ENCODE measurements at places on chromosomes 11 and 22.
A peak's percentile ranks its signal among the peaks of the same experiment; 100 is the strongest.

- no peak for DNase-seq
These were observed 32.1 kb upstream of the SLC5A12 start for GRCh38 chr11:26753723-26754504.

- DNase-seq: no peak
These were observed 29.6 kb upstream of the FIBIN start for GRCh38 chr11:26964339-26964738.

GRCh38 chr22:38549101-38549894, 20.7 kb downstream of the DMC1 start:
- DNase-seq: no peak

DNA sequence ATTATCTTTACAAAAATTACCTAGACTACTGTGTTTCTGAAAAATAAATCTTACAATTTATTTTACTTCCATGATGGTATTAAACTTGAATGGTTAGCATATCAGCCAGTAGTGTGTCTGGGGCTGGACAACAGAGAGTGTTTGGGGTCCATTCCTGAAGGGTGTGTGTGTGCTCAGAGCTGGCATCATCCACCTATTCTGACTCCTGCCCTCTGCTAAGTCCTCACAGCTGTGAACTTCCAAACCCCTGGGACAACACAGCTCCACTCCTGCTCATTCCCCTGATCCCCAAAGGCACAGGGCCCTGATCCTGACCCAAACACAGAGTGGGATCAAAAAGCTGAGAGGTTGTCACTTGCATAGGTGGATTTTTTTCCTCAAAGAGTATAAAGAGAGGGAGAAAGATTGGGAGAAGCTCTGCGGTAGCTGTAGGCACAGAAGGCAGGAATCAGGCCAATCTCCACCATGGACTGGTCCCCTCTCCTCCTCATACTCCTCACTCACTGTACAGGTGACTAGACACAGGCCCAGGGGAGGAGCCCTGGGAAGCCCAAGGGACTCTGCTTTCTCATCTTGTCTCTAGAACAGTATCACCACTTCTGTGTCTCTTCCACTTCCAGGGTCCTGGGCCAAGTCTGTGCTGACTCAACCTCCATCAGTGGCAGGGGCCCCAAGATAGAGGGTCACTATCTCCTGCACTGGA, 55.7 kb upstream of the TOP3B start:
- DNase-seq: no peak

GRCh38 chr11:26777372-26777808, 55.5 kb upstream of the SLC5A12 start:
- DNase-seq: no peak

DNA sequence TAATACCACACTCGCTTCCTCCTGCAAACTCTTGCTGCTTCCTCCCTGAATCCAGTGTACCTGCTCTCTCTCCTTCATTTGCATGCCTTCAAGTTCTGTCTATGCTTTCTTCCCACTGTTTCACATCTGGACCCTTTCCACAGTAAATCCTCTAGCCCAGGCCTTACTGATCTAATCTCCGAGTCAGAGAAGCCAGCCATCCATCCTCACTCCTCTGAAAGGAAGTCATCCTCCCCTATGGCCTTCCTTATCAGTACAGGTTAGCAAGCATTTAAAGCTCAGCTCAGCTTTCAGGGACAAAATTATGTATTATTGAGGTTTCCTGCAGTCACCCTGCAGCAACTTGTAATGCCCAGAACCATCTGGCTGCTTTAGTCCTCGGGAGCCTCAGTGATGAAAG, 116.1 kb downstream of the GALNT18 start:
- no peak for DNase-seq

DNA sequence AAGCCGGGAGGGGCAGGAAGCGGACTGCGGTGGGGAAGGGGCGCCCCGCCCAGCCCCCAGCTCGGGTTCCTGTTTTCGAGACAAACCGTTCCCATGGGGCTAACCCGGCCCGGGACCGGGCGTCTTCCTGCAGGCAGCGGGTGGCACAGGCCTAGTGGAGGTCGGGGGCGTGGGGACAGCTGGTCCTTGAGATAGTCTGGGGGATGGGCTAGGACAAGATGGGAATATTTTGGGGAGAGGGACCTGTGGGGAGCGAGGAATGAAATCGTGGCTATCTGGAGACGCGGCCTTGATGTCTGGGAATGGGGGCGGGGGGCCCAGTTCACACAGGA, 1.2 kb upstream of the RASGRP2 start:
- DNase-seq: no peak

DNA sequence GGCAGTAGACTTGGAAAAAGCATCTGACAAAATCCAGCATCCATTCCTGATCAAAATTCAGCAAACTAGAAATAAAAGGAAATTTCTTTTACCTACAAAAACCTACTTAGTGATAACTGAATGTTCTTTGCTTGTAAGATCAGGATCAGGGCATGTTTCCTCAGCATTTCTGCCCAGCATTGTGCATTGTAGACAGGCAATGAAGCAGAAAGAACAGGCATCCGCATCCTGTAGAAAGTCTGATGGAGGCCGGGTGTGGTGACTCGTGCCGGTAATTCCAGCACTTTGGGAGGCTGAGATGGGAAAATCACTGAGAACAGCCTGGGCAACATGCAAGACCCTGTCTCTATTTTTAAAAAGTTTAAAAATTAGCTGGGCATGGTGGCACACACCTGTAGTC, 32.5 kb upstream of the PANX2 start:
- no peak for DNase-seq

DNA sequence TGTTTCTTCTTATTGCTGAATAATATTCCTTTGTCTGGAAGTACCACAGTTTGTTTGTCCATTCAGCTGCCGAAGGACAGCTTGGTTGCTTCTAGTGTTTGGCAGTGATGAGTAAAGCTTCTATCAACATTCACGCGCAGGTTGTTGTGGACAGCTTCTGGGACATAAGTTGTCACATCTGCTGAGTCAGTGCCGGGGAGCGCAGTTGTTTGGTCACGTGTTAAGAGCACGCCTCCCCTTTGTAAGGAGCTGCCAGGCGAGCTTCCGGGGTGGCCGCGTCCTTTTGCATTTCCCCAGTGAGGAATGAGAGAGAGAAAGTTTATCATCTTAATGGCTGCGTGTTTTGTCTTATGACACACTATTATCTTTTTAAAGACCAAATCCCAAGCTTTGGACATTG, 30.3 kb downstream of the SAMM50 start:
- no peak for DNase-seq

DNA sequence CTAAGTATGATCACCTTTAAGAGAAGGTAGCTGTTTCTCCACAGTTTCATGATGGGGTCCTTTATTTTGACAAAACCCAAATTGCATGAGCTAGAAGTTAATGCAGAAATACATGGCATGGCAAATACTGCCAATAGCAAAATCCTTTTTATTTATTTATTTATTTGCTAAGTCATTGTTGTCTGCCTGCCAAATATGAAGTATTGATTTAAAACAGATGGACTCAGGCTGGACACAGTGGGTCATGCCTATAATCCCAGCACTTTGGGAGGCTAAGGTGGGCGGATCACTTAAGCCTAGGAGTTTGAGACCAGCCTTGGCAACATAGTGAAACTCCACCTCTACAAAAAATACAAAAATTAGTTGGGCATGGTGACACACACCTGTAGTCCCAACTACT, 52.4 kb downstream of the LARGE2 start:
- DNase-seq: no peak

DNA sequence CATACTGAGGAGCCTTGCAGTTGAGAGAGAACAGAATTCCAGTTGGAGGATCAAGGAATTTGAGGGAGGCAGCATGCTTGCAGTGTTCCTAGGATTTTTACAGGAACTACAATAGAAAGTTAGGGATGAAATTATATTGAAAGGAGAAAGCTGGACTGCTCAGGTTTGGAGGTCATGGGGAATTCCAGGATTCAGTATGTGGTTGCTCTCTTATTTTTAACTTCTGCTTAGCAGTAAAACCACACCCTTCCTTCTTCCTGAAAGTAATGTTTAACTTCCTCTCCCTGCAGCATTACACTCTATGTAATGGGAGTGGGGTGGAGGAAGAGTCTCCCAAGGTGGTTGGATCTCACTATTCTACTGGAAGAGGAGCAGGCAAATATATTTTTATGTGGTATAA, 31.3 kb downstream of the CTNND1 start:
- no peak for DNase-seq

DNA sequence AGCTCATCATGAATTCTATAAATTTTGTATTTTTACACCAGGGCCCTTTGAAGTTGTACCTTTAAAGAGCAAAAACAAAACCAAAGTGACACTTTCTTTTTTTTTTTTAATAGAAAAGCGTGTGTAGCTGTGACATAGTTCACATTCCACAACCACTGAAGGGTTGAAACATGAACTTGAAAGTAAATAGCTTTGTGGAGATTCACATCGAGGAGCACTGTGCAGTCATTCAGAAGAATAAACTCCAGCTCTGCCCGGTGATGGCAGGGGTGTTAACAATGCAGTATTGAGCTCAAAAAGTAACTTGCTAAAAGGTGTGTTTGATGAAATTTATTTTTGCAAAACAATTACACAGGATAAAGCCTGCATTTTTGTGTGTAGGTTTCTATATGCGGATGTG, 1166.2 kb downstream of the TBC1D22A start:
- DNase-seq: no peak

DNA sequence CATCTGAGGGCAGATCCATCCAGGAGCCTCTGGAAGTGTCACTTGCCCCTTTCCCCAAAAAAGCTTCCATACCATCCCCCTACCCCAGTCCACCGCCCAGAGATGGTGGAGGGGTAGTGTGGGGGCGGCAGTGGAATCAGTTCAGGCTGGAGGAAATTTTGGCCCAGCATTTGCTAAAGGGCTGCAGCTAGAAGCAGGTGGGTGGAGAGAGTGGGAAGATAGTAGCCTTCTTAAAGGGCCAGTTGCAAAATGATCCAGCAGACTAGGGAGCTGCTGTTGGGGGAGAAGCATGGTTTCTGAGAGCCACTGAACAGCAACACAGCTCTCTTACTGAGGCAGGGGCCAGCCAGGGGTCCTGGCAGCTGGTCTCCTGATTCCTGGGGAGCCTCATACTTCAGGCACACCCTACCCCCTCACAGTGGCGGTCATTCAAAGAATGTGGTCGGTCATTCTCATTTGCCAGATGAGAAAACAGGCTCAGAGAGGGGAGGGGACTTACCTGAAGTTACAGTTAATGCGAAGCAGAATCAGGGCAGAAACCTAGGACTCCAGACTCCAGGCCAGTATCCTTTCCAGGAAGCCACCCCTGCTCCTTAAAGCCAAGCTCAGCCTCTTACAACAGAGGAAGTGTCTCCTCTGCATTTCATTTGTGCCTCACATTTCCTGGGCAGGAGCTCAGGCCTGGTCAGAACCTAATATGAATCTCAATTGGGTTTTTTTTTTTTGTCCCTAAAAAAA, 5.4 kb downstream of the SEC14L2 start:
- DNase-seq: no peak

- no peak for DNase-seq
These were observed 45.4 kb downstream of the SOX6 start for GRCh38 chr11:16310943-16311342.

GRCh38 chr11:68314203-68315170, 2.1 kb downstream of the LRP5 start:
- DNase-seq: no peak

- DNase-seq: no peak
These were observed 457.0 kb downstream of the NTM start for GRCh38 chr11:131827430-131827829.

- no peak for DNase-seq
These were observed 70.0 kb downstream of the EXT2 start for GRCh38 chr11:44165432-44165831.

GRCh38 chr11:110513846-110514437, 84.2 kb downstream of the FDX1 start:
- DNase-seq: peak; percentile 56

GRCh38 chr11:2142762-2143202, 3.6 kb upstream of the IGF2 start:
- DNase-seq: no peak

GRCh38 chr11:66066751-66067150, 3.3 kb upstream of the PACS1 start:
- DNase-seq: no peak

DNA sequence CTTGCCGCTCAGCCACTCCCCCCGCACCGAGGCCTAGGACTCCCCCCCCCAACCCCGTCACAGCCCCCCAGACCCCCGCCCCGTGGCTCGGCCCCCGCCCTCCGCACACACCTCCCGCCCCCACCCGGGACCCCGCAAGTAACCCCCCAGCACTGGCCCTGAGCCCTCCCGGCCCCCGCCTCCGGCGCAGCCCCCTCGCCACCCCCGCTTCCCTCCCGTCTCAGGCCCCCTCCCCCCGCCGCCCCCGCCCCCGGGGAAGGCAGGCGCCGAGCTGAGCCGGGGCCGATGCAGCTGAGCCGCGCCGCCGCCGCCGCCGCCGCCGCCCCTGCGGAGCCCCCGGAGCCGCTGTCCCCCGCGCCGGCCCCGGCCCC, 1.5 kb downstream of the SHANK3 start:
- DNase-seq: no peak

GRCh38 chr11:125111001-125111342, 454 bp downstream of the TMEM218 start:
- no peak for DNase-seq

- no peak for DNase-seq
These were observed 806 bp downstream of the ARAP1 start for GRCh38 chr11:72751116-72752087.

DNA sequence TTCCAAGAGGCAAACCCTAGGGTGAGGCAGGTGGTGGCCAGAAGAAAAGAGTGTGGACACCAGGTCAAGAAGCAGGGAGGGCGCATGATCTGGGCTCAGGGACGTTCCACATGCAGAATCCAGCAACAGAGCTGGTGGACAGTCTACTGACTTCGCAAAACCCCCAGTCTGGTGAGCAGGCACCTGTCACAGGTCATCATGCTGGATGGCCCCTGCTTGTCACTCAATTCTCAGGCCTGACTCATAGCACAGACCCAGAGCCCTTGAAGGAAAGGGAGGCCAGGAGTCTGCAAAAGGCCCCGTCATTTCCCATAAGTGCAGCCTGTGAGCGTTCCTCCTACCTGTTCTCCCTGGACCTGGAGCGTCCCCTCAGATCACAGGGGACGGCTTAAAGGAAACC, 18.2 kb downstream of the APOL4 start:
- DNase-seq: no peak

DNA sequence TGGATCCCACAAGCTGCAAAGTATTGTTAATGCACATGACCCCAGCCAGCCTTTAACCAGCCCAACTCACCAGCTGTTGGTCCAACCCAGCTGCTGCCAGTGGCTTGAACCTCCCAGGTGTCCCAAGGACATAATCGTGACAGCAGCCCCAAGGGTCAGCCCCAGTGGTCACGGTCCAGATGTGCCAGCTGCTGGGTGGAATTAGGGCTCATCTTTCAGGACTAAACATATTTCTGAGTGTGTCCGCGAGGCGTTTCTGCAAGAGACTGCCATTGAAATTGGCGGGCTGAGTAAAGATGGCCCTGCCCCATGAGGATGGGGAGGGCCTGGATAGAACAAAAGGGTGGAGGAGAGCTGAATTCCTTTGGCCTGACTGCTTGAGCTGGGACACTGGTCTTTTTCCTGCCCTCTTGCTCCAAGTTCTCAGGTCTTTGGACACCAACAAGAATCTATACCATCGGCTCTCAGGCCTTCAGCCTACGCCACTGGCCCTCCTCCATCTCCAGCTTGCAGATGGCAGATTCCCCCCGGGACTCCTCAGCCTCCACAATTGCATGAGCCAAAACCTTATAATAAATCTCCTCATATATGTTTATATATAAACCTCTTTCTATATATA, 240.2 kb downstream of the MN1 start:
- DNase-seq: no peak

Data from fibroblast of skin of left biceps (primary cell).